Fibroblast of upper back skin (primary cell): ENCODE measurements at places on chromosomes 6 and 20.

- peak; percentile 50 for DNase-seq
Observed at GRCh38 chr6:56046576-56046975, 171.2 kb upstream of the BMP5 start.

- DNase-seq, result no peak
Observed at GRCh38 chr20:57053793-57054552, 212.5 kb downstream of the BMP7 start.

DNA sequence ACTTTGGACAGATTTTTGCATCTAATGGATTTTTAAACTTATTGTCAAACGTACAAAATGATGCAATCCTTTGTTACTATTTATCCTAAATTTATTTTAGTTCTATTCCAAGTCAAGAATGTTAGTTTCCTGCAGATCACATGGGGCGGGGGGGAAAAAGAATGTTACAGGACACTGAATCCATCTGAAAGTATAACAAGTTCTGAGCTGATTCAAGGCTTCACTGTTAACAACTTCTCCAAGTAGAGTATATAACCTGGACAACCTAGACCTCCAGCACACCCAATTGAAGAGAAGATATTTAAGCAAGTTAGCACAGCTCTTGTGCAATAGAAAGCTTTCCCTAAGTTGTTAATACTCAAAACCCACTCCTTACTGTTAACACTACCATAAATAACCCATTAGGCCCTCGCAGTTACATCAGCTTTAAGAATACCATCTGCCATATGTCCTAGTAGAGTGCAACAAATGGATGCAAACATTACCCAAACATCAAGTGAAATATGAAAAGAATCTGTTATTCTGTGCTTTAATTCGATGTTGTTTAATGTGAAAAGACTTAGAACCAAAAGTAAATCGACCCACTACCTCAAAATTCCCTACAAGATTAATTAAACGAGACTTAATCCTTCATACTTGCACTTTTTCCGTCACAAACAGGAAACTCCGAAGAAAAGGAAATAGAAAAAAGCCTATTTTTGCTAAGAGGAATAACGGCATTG, 1.3 kb downstream of the SEC63 start:
- peak; percentile 59 for DNase-seq

DNA sequence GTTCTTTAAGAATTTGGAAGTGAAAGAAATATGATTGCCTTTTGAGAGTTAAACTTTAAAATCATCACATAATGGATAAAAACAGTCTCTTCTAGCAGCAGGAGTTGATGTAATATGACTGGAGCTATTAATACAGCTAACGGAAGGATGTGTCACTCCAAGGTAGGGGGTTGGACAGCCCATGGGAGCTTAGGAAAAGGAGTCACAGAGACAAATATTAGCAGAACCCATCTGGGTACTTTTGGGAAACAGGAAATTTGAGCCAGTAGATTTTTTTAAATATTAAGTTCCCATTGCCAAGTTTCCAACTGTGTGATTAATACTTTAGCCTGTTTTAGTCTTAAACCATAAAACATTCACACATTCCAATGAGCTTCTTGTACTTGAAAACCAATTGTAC, 164.7 kb upstream of the RIMS1 start:
- peak; percentile 69 for DNase-seq

- peak; percentile 36 for DNase-seq
Observed at GRCh38 chr6:89950879-89951391, 56.7 kb downstream of the GJA10 start.

GRCh38 chr20:63321148-63321831, 28.3 kb downstream of the COL20A1 start:
- peak; percentile 23 for DNase-seq
